ENCODE measurements at places on chromosomes 6 and 20.

GRCh38 chr20:60011512-60012507 lies 53.6 kb downstream of the CDH26 start:
- no peak for DNase-seq

DNA sequence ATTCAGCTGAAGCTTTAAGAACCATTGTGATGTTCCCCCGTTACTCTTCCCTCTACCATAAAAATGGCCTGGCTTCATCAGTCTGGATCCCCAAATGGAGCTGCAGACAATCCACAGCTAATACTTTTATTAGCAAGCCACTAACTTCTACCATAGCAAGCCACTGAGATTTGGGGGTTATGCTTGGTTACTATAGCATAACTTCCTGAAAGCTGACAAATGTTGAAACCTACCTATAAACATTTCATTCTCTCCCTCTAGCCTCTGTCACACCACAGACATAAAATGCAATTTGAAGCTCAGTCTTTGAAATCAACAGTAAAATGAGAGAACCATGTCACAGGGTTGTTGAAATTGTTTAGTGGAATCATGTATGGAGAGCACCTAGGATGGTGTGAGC lies 3.0 kb upstream of the HTR1E start:
- no peak for DNase-seq

- DNase-seq, result peak; percentile 38
These were observed at the start of gene PERP for GRCh38 chr6:138107078-138107751. TSS of gene PERP (minus strand) at chr6:138107419. CDS start at chr6:138107340, 79 bp downstream.

- no peak for DNase-seq
These were observed 7.6 kb downstream of the ENPP4 start for GRCh38 chr6:46137387-46137786.

DNA sequence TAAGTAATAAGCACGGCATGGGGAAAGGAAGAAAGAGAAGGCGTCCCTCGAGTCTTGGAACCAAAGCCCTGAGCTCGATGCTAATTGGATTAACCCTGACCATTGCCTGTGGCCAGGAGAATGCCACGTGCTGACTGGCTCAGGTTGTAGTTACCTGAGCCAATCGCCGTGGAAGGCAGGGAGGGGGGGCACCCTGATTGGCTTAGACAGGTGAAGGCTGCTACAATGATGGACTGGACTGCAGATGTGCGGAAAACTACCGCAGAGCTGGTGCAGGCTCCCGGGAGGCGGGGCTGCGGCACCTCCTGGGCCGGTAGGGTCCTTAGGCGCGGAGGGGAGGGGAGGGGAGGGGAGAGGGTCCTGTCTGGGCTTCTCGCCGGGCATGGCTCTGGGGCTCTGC lies 121.3 kb downstream of the TFAP2C start:
- no peak for DNase-seq

DNA sequence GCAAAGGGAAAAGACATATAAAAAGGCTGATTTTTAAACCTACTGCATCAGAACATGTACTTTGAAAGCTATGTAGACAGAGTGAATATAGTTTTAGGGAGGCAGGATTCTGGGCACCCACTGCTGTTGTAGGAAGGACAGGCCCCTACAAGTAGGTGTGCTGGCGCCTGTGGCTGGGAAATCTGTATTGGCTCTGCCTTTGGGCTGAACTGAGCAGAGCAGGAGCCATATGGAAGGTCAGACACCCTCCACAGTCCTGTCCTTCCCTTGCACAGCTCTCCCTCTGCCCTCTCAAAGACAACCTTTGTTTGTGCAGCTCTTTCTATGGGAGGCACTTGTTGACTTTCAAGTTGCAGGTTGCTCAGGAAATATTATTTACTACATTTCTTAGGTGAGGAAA lies 18.4 kb upstream of the ULBP3 start:
- DNase-seq, result no peak

DNA sequence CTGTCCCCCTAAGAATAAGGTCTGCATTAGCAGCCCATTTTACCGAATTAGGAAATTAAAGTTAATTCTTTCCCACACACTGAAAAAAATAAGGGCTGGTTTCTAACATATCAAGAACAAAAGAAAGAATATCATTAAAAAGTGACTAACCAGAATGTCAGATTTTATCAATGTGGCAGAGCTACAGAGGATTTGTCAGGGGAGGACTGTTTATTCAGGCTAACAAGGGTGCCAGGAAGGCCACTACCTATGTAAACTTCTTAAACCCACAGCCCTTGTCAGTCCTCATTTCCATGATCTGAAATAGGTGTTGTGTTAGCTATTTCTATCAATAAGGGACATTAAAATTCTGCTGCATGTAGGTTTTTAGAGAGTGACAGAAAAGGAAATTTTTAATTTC lies 76.4 kb downstream of the BACH2 start:
- no peak for DNase-seq

- DNase-seq, result no peak
These were observed 10.1 kb upstream of the PYGB start for GRCh38 chr20:25237610-25238318.

Measured in cardiac muscle cell (in vitro differentiated cells and primary cell).